ENCODE measurements at places on chromosomes 5 and 9.

GRCh38 chr5:6656680-6657079 lies 23.4 kb downstream of the SRD5A1 start:
- DNase-seq = no peak

DNA sequence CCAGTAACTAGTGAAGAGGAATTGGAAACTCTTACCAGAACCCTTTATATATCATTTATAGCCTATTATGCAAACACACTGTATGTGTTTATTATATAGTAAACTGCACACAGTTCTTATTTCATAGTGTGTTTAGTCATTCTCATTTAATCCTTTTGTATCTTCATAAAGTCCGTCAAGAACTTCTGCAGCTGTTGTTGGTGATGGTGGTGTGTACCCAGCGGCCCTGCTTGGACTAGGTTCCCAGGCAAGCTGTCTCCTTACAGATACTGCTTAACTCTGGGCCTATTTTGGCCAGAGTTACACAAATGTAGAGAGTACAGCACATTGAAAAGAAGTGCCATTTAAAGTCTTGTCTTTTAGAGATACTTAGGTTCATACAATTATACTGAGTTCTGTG lies 231.9 kb downstream of the NDUFS4 start:
- DNase-seq = no peak

DNA sequence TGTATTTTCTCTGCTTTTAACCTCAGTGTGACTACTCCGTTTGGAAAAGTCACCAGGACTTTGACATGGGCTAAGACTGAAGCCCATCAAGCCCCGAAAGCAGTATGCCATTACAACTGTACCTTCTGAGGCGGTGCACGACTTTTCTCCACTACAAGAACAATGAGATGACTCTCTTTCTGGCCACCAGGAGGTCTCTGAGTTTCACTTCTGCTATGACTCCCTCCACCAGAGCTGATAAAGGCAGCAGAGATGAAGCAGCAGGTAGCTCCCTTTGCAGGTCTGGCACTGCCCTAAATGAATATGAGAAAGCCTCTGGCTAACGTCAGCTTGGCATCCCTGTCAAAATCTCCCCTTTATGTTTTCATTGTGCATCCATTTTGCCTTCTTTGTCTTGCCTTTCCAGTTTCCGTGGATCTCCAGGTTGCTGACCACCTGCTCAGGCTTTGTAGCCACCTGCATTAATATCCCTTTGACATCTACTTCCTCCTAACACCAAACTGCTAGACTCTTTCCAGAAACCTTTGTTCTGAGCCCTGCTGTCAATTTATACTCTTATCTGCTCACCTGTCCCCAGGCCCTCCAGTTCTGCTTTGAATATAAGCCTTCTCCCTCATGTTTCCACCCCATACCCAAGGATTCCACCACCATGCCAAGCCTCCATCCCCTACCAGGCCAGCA lies 221.7 kb downstream of the ZNF608 start:
- DNase-seq = no peak

DNA sequence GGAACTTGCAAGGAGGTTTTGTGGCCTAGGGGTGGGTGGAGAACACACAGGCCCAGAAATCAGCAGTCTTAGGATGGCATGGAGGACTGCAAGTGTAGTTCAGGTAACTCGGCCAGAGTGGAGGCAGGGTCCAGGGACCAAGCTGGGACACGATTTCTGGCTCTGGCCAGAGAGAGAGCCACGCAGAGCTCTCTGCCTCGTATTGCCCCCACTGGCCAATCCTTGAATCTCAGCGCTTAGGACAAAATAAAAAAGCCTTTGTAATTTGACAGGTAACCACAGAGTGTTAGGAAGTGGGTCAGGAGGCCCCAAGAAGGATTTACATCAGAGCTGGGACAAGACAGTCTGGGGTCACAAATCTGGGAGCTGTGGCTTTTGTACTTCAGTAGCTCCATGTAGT lies 11.7 kb downstream of the MAP3K1 start:
- no peak for DNase-seq

DNA sequence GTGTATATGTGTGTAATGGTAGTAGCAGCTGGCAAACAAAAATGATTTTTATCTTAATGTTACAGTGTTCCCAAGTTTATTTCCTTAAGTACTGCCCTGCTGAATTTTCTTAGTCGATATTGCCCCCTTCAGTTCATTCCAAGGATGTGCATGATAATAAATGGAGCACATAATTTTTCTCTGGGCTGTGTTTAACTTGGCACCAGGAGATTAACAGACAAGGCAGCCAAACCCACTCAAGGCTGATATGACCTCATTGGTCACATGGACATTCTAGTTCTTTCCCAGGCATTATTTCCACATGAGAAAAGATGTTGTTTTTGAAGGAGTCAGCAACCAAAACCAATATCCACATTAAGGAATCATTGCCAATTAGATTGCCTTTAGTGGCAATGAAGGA lies 61.8 kb downstream of the COX7C start:
- no peak for DNase-seq

DNA sequence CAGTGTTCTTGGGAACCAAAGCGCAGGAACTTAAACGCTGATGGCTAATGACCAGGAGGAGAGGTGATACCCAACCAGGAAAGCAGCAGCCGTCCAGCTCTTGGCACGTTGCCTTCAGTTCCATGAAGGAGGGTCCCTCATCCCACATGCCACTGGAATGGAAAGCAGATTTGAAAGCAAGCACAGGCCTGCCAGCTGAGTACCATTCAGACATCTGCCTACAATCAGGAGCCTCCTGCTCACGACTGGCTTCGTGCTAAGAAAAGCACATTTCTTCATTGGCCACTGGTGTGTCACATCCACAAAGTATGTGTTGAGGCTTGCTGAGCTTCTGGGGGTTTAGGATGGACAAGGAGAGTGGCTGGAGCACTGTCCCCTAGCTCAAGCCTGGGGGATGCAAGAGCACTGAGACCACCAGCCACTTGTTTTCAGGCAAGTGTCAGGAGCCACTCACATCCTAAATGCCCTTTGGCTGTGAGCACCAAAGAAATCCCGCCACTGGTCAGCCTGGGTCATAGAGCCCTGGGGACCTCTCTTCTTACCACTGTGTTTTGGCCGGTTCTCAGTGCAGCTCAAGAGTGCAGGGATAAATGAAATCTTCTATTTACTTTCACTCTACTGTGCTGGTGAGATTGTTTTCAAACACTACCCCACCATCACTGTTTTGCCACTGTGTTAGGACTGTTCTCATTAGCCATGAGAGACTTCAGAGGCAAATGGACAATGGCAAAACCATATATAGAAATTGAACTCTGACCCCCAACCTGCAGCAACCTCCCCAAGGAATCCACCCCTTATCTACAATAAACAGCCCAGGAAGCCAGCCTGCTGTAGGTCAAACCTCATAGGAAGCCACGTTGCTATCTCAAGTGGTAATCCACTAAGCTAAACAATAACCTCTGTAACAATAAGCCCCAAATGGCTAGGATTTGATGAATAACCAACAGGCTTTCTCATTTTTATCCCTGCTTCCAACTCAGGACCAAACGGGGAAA lies 58.3 kb downstream of the MTX3 start:
- DNase-seq = no peak

GRCh38 chr5:177302354-177303110 lies 987 bp downstream of the RAB24 start:
- no peak for DNase-seq

GRCh38 chr9:129570450-129571297 lies 50.2 kb downstream of the C9orf50 start:
- DNase-seq = no peak

GRCh38 chr5:96343094-96343493 lies 90.0 kb downstream of the PCSK1 start:
- no peak for DNase-seq

DNA sequence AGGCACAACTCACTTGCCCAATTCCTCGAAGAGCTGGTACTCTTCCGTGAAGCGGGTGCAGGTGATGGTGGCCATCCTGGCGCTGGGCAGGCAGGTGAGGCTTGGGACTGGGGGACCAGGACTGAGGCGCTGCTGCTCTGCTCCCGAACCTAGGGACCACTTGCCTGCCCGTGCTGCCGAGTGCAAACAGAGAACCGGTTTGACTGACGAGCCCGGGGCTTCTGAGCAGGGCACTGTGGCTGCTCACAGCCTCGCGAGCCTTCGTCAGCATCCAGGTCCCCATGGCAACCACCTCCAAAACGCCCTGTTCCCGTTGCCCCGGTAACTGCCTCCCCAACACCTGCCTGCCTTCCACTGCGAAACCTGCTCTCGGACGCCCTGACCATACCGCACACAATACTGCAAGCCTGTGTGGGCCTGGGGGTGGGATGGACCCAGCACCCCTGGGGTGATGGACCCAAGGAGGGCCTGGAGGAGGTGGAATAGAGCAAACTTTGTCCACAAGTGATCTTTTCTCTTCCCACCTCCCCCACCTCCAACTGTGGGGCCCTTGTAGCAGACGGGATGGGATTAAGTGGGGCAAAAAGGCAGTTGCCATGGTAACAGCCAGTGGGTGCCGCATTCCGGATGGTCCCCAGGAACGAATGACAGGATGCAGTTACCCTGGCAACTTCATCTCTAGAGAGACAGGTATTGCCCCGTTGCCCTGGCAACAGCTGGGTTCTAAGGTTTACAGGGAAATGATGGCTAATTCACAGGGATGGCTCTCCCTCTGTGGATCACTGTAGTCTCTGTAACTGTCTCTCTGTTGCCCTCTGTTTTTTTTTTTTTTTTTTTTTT lies at the start of gene CAMK2A:
Gene CAMK2A, minus strand, starts transcription at position 223 of the 840 bp plus-strand sequence. Its CDS starts 148 bp downstream, at position 75.
- DNase-seq = no peak

GRCh38 chr5:72817076-72817481 lies 618 bp downstream of the TNPO1 start:
- DNase-seq = no peak

DNA sequence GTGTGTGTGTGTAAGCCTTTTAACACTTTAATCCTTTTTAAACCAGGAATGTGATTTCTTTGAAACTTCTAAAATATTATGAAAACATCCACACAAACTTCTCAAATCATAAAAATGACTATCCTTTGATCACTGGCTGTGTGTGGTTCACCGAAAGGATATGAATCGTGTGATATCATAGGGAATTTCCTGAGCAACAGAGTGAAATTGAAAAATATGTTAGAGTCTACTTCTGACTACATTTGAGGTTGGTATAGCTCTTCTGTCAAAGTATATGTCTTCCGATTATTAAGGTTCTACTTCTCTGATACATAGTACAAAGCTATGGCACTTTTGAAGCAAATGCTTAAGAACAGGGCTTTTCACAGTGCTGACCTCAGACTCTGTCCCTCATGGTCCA lies 40.3 kb downstream of the RGMB start:
- DNase-seq = no peak

- DNase-seq = no peak
Observed at GRCh38 chr5:36680066-36680465, 73.7 kb downstream of the SLC1A3 start.

DNA sequence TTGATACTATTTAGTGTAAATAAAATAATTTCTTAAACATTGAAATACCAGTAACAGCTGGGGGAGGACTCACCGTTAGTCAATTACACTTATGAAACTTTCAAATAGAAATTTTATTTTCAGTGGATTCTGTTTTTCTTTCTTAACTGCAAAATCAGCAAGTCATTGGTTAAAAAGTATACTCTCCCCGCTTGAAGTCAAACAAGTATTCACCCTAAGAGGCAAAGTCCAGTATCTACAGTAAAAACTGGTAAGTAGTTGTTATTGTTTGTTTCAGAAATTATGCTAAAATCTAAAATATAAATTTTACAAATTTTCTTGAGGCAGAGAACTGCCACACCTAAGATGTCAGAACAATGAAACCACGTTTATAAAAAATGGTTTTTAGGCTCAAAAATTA lies 22.4 kb downstream of the NREP start:
- no peak for DNase-seq
